Non-pigmented ciliary epithelial cell (primary cell): ENCODE measurements at places on chromosomes 11 and 22.
A peak's percentile ranks its signal among the peaks of the same experiment; 100 is the strongest.

- DNase-seq: no peak
These were observed 15.0 kb downstream of the DENND5A start for GRCh38 chr11:9250139-9250582.

DNA sequence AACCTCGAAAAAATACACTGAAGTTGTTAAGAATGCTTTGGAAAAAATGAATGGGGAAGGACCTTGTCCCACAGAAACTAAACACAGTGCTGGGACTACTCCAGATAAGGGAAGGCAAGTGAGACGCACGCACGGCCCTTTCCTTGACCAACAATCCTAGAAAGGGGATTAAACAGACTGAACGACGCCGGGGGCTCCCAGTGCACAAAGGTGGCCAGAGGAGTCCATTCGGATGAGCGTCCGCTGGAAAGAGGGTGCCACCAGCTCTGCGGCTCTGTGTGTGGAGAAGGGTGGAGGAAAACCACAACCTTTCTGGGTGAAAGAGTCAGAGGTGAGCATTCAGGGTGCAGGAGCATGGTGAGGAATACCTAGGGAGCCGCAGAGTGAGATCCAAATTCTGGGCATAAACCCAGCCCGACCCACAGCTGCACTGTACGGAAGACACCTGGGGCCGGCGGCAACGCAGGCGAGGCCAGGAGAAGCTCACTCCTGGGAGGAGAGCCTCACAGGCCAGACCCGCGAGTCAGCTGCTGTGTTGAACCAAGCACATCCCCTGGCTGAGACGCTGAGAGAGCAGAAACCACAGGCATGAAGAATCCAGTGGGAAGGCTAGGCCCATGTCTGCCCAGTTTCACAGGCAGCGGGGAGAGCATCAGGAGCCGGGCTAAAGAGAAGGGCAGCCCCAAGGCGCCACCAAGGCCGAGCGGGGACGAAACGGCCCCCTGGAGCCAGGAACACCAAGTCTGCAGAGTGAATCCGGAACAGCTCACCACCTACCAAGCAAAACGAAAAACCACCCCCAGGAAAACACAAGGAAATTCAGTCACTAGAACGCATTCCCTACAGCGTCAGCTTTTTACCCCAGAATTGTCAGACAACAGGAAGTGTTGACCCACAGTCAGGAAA is 177.1 kb downstream of the BRD1 start:
- no peak for DNase-seq

- DNase-seq: no peak
These were observed 11.5 kb upstream of the FADD start for GRCh38 chr11:70191495-70192140.

- DNase-seq: peak; percentile 86
These were observed 116.8 kb upstream of the NNMT start for GRCh38 chr11:114179234-114179941.

- DNase-seq: no peak
These were observed 37.8 kb downstream of the MUC5B start for GRCh38 chr11:1260620-1261019.

DNA sequence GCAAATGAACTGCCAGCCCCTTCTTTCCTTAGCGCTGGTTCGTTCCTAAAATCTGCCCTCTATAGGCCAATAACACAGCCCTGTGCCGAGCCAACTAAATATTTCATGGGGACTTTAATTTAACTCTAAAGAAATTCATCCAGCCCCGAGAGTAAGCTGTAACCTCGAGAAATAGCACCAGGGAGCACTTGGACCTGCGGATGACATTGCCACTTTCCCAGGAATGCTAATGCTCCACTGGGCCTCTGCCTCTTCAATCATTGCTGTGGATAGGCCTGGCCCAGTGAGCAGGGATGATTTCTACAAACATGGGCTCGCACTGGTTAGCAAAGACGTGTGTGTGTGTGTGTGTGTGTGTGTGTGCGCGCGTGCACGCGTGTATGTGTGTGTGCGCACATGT is 95.3 kb upstream of the TBCEL start:
- no peak for DNase-seq

- no peak for DNase-seq
These were observed 42.9 kb downstream of the QSER1 start for GRCh38 chr11:32935462-32936029.

- DNase-seq: no peak
These were observed 15.8 kb downstream of the EPS8L2 start for GRCh38 chr11:721741-722345.

GRCh38 chr22:27620367-27621154 is 181.0 kb downstream of the MN1 start:
- no peak for DNase-seq

- DNase-seq: no peak
These were observed 103.5 kb downstream of the C11orf58 start for GRCh38 chr11:16841984-16842383.

- DNase-seq: no peak
These were observed 30.5 kb downstream of the KCNQ1 start for GRCh38 chr11:2475136-2475918.

DNA sequence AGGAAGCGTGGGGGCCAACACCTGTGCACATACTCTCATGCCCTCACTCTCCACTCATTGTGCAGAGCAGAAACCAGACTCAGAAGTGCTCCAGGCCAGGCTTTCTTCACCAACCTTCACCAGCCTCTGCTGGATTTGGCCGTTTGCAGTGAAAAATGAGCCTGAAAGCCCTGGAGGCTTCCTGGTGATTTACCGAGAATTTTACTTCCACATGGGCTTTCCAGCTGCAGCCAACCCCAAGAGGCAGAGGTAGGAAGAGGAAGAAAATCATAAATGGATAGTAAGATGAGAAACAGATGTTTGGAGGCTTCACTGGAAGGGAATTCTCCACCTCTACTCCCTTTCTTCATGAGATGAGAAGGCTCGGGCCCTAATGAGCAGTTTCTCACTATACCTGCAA is 155.4 kb downstream of the ETS1 start:
- DNase-seq: no peak

- peak; percentile 75 for DNase-seq
These were observed 629 bp downstream of the ATP5MG start for GRCh38 chr11:118401880-118402590.

- DNase-seq: no peak
These were observed 5.3 kb downstream of the GRAP2 start for GRCh38 chr22:39906207-39906606.

- DNase-seq: peak; percentile 97
These were observed 32.7 kb downstream of the P4HA3 start for GRCh38 chr11:74278721-74279161.

GRCh38 chr22:31425331-31426050 is 26.1 kb downstream of the DRG1 start:
- DNase-seq: no peak

DNA sequence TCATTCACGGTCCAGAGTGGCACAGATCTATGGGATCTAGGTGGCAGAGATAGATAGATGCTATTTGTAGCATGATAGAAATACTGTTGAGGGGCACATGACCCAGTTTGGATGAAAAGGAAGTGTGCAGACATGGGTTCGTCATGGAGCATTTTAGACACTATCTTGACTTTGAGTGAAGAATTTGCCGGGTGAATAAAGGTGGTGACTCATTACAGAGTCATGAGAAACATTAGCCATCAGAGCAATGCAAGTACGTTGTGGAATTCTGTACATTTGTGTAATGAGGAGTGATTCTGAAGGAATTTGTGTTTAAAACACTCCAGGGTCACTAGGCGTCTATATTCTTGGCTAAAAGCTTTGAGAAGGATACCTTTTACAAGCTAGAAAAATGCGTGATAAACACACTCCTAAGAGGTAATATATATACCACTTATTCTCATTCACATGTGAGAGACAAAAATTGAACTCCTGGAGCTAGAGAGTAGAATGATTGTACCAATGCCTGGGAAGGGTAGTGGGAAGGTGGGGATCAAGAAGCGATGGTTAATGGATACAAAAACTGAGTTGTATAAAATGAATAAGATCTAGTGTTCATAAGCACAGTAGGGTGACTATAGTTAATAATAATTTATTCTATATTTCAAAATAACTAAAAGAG is 593.7 kb upstream of the LUZP2 start:
- peak; percentile 96 for DNase-seq

DNA sequence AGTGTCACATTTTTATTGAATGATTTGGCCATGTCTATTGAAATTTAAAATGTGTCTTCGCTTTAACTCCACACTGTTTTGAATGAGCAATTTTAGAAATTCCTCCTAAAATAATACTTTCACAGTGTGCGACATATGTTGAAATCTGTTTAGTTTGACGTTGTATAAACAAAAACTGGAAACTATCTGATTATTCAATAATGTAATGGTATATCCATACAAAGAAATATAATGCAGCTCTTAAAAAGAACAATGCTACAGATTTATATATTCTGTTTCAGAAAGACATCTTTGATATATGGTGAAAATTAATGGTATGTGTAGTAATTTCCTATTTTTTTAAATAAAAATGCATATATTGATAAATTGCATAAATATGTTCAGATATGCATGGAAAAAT is 268.7 kb upstream of the SORL1-AS1 start:
- no peak for DNase-seq

DNA sequence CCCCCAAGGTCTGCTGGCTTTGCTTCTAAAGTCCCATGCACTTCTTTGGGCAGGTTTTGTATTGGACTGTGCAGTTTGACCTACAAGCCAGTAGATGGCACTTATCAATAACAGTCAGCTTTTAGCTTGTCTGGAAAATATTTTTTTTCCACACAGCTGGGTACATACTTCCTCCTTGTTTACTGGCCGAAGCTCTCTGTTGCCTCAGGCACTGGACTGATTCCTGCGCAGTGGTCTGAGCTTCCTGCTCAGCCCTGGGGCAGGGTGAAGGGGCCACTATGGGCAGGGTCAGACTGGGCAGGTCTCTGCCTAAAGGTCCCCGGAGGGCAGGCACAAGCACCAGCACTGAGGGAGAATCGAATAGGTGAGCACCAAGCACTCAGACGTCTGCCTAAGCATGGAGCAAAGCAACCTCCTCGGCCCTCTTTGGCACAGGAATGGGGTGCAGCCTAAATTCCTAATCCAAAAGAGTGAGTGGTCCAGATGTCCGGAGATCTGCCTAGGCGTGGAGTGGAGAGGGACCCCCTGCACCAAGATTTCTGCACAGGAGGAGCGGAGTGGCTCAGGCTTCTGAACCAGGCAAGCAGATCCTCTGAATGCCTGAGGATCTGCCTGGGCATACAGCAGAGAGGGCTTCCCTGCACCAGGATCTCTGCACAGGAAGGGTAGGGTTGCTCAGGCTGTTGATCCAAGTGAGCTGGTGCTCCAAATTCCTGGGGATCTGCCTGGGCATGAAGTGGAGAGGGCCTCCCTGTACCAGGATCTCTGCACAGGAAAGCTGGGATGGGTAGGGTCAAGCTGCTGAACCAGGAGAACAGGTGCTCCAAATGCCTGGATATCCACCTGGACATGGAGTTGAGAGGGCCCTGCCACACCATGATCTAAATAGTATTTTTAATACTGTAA is 105.9 kb upstream of the C11orf58 start:
- DNase-seq: no peak

GRCh38 chr11:72971192-72971967 is 157.2 kb downstream of the ATG16L2 start:
- DNase-seq: no peak

GRCh38 chr11:3080104-3080503 is 22.9 kb upstream of the CARS1 start:
- DNase-seq: no peak

GRCh38 chr11:119533462-119533861 is 110.5 kb upstream of the THY1 start:
- no peak for DNase-seq

GRCh38 chr11:103671143-103671651 is 365.2 kb upstream of the DDI1 start:
- no peak for DNase-seq

- no peak for DNase-seq
These were observed 14.8 kb upstream of the EMID1 start for GRCh38 chr22:29190918-29191317.

DNA sequence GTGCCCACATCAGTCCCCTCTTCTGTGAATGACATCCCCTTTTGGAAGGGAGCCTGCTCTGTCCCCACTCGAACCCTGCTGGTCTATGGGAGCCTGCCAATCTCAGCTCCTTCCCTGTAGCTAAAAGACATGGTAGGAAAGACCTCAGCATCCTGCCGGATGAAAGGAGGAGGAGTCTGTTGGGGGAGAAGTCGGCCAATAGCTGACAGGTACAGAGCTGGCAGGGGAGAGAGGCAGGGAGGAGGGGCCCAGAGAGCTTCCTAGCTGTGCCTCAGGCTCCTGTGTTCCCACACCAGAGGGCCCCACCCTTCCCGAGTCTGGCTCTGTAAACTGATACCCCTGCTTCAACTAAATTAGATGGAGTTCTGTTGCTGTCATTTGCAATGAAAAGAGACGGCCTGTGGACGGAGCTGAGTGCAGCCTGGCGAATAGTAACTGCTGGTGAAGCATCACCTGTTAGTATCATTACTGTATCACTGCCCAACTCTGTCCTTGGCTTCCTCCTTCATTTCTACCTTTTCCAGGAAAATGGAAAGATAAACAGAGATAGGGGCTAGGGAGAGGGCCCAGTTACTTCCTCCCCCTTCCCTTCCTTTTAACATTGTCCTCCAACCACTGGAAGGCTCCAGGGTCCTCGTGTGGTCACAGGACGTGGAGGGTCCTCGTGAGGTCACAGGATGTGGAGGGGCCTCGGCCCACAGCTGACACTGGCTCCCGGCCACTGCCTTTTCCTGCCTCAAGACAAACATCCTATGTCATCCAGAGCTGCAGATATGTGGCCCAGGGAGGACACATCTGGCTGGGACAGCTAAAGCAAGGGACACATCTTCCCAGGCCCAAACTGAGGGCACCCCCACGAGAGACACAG is 15.1 kb downstream of the FXYD6 start:
- DNase-seq: no peak

DNA sequence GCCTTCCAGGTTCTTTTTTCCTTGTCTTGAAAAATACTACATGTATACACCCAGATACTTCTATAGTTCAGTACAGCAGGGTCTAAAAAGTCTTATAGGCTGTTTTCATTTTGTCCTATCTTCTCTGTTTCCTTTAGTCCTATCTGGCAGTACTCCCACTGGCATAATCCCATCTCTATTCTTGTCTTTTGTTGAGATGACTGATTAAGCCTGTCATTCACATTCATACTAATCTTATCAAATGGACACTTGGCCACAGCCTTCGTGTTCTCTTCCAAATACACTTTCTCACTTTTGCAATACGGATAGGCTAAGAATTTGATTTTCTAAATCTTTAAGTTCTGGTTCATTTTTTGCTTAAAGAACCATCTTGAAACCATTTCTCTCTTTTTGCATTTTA is 42.8 kb downstream of the OR5AK2 start:
- no peak for DNase-seq

DNA sequence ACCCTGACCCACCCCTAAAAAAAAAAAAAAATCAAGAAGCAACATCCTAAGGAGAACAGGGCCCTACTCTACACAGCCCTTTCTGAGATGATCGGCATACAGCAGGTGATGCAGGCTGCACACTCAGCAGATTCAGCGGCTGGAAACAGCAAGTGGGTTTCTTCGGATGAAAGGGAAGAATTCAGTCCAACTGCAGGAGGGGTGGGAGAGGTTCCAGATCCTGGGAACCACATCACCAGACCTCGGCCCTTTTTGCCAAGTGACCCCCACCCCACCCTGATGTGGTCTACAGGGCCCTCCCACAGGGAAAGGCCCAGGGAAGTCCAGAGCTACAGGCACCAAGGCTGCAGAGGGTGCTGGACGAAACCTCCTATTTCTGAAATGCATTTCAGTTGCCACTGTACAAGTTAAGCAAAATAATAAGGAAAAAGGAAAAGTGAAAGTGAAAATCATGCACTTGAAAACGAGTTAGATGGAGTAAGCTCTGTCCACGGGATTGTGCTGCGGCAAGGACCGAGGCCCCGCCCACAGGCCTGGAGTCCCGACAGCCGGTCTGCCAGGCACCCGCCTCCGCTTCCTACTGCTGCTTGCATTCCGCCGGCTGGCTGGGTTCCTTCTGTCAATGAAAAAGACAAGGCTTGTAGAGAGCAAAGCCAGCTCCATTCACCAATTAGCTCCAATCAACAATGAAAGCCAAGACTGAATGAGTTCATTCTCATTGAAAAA is 16.0 kb upstream of the PHLDA2 start:
- DNase-seq: peak; percentile 75
